ENCODE measurements at places on chromosomes 12 and 14. TPM values are rescaled to one million over a fixed set of nuclear protein-coding genes. Genes with fewer than 3 reads are reported as not detected.

GRCh38 chr12:45863332-45863731, 127.0 kb downstream of the SCAF11 start:
- DNase-seq: no peak

- no peak for DNase-seq
Observed at GRCh38 chr14:106021832-106022231, 495.4 kb downstream of the TMEM121 start.

GRCh38 chr12:76014007-76014406, 17.6 kb downstream of the PHLDA1 start:
- no peak for DNase-seq

GRCh38 chr14:35688126-35688826, 120.8 kb downstream of the RALGAPA1 start:
- DNase-seq: no peak

DNA sequence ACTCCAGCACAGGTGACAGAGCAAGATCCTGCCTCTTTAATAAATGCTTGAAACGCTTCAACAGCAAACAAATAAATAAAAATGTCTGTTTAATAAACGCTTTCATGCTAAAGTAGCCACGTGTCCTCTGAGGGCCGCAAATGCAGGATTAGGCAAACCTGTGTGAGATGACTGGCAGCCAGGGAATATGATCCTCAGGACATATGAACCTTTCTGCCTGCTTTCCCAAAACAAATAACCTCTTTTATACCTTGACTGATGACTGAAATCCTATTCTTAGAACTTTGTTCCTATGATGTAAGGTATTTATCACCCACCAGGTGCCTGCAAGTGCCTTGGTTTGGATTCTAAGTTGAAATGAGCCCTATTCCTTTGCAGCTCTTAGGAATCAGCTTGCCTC, 14.5 kb upstream of the FLVCR2 start:
- no peak for DNase-seq

DNA sequence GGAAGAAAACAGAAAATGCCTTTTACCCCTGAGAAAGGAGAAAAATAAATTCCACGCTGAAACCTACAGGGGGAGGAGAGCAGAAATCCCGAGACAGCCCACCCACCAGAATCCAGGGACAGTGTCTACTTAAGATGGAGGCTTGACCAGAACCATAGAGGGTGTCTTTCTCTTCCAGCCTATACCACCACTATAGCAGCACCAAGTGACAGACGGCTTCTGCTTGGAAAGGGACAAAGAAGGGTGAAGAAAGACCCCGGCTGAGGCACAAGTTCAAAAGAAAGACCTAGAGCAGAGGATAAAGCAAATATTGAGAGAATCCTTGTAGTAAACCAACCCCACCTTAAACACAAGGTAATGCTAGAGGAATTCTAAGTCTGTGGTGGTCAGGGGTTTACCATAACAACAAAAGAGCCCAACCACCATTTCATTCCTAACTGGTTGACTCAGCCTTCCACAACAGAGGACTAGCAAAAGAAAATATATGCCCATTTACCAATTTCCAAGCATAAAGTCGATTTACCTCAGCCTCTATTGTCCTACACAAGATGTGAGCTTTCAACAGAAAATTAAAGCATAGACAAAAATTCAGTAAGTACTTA, 105.3 kb upstream of the FOXG1 start:
- DNase-seq: no peak

- no peak for DNase-seq
Observed at GRCh38 chr12:63068857-63069442, 82.1 kb downstream of the AVPR1A start.

- DNase-seq: no peak
Observed at GRCh38 chr12:67625004-67625403, 23.5 kb upstream of the DYRK2 start.

DNA sequence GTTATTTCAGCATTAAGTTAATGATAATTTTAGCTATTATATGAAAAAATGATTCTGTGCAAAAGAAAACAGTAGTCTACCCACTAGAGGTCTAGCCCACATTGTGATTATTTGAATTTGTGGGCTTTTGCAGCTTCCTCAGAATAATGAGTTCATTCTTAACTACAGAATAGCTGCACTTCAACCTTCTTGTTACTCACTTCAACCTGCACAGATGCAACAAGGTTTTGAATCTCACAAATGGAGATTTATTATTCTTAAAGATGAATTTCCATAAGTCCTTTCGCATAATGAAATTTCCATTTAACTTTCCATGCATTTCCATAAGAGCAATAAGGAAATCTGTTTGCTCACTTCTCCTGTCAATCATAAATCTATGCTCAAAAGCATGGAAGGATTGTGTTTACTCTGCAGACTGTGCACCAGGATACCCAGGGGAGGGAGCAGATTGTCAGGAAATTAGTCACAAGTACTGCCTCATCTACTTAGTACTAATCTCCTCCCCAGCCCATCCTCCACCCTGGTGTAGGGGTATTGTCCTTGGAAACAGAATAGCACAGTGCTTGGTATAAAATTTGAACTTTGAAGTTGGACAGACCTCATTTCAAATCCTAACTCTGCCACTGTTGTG, 24.1 kb downstream of the PTGER2 start:
- DNase-seq: no peak

- no peak for DNase-seq
Observed at GRCh38 chr12:58639318-58639934, 280.9 kb downstream of the LRIG3 start.

GRCh38 chr12:54991161-54991990, 6.8 kb upstream of the TESPA1 start:
- DNase-seq: peak; percentile 56

GRCh38 chr12:89206390-89206789, 145.9 kb downstream of the DUSP6 start:
- no peak for DNase-seq

DNA sequence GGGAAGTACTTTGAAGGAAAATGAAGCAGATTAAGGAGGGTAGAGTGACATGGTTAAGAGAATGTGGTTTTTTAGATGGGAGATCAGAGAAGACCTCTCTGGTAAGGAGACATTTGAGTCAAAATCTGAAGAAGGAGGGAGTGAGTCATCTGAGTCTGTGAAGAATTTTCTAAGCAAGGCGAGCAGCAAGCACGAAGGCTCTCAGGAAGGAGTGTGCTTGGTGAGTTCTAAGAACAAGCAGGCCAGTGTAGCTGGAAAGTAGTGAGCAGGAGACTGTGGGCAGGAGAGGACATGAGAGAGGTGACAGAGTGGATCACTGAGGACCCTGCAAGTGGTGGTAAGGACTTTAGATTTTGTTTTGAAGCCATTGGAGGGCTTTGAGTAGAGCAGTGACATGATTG, 76.3 kb upstream of the FUT8 start:
- peak; percentile 49 for DNase-seq

DNA sequence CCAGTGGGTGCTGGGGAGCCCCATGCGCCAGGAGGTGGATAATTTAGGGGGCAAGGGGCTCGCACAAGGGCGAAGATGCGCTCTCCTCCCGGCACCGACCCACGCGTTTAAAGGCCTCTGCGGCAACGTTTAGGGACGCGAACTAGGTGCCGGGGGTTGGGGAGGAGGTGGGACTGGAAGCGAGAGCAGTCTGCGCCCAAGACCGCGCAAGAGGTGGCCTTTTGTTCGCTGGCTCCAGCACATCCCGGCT, 1.3 kb downstream of the SLC38A1 start:
- peak; percentile 65 for DNase-seq

DNA sequence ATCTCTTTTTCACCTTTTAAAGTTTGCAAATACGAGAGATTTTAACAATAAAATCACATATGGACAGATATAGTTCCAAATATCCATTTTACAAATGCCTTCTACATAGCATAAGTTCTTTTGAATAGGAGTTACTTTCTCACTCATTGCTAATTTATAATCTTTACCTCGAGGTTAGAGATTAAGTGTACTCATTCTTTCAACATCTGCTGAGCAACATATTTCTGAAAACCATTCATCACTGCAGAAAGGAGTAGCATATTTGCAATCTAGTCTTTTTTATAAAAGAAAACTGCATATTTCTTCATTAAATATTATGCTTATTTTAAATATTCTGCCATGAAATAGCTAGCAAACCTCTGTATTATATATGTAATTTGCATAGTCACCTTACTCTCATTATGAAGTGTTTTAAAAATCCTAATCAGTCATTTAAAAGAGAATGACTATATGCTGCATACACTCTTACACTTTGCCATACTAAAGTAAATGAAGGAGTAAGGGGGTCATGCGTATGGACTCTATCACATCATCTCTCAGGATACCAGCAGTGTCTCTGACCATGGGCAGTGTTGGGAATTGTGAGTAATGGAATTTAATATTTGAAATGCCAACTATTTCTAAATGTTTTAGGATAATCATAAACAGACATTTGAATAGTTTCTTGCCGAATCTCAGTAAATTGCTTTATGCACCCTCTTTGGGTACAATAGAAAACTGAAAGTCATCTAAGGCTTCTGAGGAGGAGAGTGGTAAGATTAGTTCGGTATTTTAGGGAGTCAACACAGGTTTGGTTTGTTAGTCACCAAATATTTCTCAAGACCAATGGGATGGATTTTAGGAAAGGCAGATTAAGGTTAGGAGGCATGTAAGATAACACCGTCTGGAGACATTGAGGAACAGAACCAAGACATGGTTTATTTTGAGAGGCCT, 524.8 kb upstream of the ATP2B1 start:
- DNase-seq: no peak

DNA sequence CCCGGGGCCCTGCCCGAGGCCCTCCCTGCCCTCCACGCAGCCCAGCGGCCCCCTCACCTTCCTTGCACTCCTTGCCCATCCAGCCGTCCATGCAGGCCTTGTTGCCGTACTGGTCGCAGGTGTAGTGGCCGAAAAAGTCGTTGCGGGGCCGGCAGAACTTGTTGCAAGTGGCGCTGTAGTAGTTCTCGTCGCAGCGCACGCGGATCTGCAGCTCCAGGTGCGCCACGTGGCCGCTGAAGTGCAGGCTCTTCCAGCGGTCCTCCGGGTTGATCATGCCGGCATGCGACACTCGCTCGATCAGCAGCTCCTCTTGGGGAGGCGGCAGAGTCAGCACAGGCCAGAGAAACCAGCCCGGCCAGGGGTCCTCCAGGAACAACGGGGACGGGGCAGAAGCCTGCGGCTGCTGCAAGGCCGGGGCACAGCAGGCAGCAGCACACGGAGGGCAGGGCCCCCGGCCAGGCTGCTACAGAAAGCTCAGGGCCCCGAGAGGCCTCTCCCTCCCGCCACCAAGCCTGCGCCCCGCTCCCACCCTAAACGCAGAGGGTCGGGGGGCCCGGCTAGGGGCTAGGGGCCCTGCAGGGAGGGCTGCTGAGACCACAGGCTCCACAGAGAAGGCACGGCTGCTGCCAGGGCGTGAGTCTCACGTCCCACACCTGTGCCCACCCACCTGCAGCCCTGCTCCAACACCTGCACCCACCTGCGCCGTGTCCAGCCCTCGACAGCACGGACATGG, 12.7 kb downstream of the JAG2 start:
- DNase-seq: no peak

DNA sequence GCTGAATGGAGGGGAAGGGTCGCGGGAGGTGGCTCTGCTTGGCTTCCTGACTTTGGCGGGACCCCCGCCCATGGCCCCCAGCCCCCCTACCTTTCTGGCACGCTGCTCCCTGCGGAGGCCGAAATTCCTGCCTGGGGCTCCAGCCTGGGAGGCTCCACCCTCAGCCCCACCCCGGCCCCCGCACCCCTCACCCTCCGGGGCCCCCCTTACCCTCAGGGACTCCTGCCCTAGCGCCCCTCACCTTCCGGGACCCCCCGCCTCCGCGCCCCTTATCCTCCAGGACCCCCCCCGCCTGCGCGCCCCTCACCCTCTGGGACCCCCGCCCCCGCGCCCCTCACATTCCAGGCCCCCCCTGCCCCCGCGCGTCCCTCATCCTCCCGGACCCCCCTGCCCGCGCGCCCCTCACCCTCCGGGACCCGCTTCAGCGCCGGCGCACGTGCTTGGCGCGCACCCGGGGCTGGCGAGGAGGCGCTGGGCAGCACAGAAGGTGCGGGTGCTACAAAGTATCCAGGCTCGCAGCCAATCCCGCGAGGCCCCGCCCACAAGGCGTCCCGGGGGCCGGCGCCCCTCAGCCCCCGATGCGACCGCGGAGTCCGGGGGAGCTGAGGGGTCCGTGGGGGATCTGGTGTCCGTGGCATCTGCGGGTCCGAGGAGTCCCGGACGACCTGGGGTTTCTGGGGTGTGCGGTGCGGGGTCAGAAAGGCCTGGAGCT, at the start of gene ANHX:
Gene ANHX (minus strand): TSS at position 477 of the 712 bp plus-strand sequence. CDS start 1,521 bp downstream, outside the sequence.
- DNase-seq: no peak

GRCh38 chr12:108690191-108690518, 41.2 kb downstream of the CORO1C start:
- DNase-seq: no peak

- DNase-seq: no peak
Observed at GRCh38 chr14:102565959-102566358, 26.5 kb upstream of the RCOR1 start.

DNA sequence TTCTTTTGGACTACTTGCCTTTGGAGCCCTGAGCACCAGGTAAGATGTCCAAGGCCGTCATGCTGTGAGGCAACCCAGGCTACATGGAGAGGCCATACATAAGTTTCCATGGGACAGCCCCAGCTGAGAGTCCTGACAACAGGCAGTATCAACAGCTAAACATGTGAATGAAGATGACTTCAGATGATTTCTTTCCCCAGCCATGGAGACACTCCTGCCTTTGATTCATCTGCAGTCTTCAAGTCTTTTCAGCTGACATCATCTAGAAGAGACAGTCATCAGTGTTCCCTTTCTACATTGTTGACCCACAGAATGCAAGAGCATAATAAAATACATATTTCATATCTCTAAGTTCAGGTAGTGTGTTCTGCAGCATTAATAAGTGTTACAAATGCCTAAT, 398.7 kb downstream of the BTG1 start:
- DNase-seq: no peak

DNA sequence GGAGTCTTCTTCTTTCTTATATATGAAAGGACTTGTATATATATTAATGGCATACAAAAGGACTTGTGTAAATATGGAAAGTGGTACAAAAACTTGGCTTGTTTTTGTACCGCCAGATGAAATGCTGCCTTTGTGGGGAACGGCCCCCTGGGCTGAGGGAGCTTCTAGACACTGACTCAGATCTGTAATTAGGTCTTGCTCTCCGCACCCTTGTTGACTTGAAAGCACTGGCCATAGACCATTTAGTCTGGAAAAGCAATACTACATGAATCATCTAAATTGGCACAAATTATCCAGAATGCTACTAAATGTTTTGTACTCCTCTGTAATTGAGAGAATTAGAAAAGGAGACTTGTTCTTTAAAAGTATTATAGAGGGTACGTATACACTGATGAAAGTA, 399.9 kb upstream of the RGS6 start:
- no peak for DNase-seq

DNA sequence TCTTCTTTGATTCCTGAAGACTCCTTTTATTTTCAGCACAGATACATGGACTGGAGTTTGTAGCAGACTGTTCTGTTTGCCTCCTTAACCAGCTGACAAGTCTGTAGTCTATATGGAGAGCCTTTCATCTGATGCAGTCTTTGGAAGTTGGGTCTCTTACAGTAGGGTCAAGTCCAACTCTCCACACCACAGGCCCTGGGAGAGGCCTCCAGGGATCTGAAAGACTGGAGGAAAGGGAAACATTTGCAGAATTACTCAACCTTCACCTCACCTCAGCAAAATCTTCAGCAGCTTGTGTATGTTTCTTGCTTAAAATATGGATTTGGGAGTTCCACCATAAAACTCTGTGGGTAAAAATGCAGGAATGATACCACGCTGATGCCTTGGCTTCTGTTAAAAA, 188.4 kb downstream of the MSRB3 start:
- DNase-seq: no peak

WSCD2 gene
- not detected for total RNA-seq

ALDH2 gene
- total RNA-seq: 1.9 TPM

FOXA1 gene
- total RNA-seq: not detected

NEUROD4 gene
- not detected for total RNA-seq

OR6C2 gene
- not detected for total RNA-seq

MFAP5 gene
- not detected for total RNA-seq

IFI27L1 gene
- total RNA-seq: 36.1 TPM

IAPP gene
- not detected for total RNA-seq

KRT76 gene
- not detected for total RNA-seq

LGALS3 gene
- total RNA-seq: 119 TPM

Data from activated naive CD8-positive, alpha-beta T cell treated with anti-CD3 and anti-CD28 coated beads, Interleukin-2, amount 10 ng/mL, durations not matched to agents 7 days and 5 days (primary cell).